Erythroblast (primary cell): ENCODE measurements at places on chromosomes 13 and 19.
A peak's percentile ranks its signal among the peaks of the same experiment; 100 is the strongest.

DNA sequence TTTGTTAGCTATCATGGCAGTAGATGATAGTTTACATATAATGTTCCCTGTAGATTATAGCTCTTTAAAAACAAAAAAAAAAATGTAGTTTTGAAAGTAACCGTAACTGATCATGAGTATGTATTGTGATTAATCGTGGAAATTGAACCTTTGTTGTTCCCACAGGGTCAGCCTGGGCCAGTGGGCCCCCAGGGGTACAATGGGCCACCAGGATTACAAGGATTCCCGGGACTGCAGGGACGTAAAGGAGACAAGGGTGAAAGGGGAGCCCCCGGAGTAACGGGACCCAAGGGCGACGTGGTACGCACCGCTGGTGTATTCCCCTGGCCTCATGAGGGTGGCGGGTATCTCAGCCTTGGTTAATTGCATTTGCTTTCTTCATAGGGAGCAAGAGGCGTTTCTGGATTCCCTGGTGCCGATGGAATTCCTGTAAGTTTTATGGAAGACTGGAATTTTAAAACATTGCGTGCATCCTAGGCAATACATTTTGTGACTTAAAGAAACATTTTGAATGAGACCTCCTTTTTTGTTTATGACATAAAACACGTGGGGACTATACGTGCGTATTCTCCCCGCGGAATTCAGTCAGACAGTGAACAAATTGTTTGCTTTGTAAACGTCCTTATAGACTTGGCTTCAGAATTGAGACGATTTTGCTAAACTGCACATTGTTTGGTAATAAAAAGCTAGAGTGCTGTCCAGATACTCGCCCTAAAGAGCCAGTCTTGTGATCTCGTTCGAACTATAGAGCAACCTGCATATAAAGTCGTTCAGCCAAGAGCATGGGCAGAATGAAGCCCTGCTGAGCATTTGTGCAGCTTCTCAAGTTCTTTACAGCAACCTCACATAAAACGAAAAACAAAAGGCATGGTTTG is 117.7 kb downstream of the COL4A2 start:
- DNase-seq: no peak

GRCh38 chr19:35462476-35462953 is 14.5 kb downstream of the FFAR2 start:
- no peak for DNase-seq

DNA sequence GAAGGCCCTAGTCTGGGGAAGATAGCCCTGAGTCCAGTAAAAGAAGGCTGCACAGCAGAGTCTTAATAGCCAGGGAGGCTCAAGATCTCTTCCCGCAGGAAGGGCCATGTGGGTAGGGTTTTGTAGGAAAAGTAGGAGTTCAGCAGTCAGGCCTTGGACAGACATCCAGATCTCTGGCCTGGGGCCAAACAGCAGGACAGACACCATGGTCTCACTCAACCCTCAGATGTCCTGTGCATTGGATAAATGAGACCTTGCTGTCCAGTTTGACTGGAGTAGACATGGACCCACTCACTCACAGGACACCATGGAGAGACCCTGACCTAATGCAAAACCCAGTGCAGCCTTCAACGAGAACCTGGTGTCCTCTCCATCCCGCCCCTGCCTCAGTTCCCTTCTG is 3.9 kb downstream of the OCEL1 start:
- DNase-seq: no peak

DNA sequence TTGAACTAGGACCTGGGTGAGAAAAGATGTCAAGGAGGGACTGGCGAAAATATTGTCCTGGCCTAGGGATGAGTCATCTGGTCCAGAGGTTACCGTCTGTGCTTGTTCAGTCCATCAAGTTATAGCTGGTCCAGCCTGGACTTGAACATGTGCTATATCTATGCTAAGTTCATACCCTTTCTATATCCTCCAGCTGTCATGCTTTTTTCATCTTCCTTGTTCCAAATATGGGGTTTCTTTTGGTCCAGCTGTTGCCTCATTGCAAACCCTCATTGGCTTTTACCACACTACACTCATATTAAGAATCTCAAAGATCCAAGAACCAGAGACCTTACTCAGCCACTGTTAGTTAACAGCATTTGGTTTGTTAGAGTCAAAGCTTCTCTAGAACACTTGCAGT is 19.1 kb upstream of the KLF12 start:
- DNase-seq: no peak

GRCh38 chr19:13727798-13728197 is 36.5 kb upstream of the MRI1 start:
- DNase-seq: peak; percentile 21

GRCh38 chr19:45973553-45974338 is at the start of gene NOVA2:
Gene NOVA2 (minus strand): TSS chr19:45973865. CDS start chr19:45973351, 514 bp downstream.
- DNase-seq: peak; percentile 64

DNA sequence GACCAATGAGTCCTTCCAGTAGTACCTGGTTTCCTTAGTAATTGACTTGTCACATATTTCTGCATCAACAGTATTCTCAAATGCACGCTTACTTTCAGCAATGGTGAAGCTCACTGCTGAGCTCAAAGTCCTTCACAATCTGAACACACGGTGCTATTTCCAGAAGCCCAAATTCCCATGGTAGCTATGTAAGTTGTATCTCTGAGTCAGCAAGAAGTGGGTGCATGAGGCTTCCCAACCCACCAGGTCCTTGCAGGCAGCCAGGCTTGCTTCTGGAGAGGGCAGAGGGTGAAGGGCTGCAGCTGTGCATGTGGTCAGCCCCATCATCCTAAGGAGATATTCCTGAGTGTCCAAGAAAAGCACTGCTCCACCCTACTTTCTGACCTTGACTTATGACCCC is 25.7 kb downstream of the COL4A2 start:
- DNase-seq: no peak

GRCh38 chr19:1811472-1811894 is 593 bp downstream of the ATP8B3 start:
- DNase-seq: peak; percentile 86

GRCh38 chr13:77596777-77597176 is 61.3 kb downstream of the SCEL start:
- no peak for DNase-seq

DNA sequence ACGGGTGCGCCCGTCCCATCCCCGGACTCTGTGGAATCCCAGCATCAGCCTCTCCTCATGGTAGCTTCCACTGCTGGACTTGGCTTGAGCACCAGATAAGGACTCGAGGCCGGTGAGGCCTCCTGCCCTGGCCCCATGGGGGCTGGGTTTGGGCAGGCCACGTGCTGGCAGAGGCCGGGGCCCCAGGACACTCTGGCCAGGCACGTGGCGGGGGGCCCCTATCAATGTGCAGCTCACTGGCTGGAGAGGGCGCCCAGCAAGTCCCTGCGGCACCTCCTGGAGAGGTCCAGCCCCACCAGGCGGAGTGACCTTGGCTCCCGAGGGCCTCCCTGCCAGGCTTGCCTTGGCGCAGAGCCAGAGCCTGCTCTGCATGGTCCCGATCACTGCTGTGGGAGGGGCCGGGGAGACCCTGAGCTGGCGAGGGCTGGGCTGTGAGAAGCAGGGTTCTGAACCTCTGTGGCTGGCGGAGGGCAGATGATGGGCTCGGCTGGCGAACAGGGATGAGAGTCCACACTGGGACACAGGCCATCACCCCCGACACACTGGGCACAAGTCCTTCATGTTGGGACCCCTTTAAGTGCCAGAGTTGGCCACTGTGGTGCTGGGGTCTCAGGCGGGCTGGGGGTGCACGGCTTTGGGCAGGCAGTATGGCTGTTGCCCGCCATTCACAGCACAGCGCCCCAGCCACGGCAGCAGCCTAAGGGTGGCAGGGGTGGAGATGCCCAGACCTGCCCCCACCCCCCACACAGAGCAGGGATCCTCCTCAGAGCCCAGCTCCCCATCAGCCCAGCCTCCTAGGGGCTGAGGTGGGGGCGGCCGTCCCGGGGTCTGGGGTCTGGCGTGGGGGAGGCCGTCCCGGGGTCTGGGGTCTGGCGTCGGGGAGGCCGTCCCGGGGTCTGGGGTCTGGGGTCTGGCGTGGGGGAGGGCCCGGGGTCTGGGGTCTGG is 19.1 kb downstream of the CEBPG start:
- no peak for DNase-seq
